T-helper 22 cell (primary cell): ENCODE measurements at places on chromosomes 6 and 20.

- DNase-seq, result no peak
Observed at GRCh38 chr20:10922506-10922905, 248.7 kb upstream of the JAG1 start.

DNA sequence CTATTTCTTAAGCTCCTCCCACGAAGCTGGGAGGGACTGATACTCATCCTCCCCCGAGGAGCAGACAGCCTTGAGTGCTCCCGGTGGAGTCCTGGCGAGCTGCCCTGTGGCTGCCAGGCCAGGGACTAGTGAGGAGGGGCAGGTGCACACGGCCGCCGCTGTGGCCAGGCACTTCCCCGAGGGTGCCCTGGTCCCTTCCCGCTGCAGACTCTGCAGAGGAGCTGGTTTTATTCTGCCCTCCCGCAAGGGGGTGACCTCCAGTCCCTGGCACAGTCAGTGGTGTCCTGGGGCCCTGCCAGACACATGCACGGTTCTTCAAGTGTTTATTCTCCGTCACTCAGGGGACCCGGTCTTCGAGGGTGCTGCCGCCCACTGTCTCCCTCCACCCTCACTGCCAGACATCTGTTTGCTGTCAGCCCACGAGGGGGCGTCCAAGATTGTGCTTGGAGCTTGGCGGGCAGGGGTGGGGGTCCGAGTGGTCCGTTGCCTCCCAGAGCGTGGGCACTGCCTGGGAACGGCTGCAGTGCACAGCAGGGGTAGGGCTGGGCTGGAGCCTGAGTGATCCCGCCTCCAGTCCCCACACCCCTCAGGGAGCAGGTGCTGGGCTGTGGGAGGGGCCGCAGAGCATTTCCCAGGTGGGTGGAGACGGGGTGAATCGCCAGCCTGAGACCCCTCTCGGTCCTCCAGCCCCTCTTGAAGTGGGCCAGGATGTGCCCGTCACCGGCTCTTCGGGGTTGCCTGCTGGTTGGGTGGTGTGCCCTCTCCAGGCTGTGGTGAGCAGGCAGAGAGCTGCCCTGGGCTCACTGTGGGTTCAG lies 3.1 kb upstream of the CABLES2 start:
- DNase-seq, result no peak

DNA sequence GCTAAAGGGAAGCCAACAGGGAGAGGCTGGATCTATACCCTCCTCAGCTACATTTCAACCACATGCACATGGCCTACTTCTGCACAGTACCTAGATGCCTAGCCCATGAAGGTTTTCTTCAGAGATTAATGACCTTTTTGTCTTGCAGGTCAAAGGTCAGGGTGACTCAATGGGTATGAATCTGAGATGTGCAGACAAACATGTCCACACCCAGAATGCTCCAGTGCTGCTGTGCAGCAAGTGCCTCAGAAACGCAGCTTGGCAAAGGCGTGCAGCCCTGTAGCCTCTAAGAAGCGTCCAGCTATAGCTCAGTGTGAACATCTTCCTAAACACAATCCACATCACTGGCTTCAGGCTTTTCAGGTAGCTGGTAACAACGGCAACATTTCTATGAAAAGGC lies 24.4 kb downstream of the MAP1LC3A start:
- DNase-seq, result no peak

GRCh38 chr20:6802227-6802626 lies 34.7 kb downstream of the BMP2 start:
- no peak for DNase-seq

- no peak for DNase-seq
Observed at GRCh38 chr6:30397697-30398096, 52.7 kb downstream of the RPP21 start.

GRCh38 chr6:133441491-133441890 lies 200.3 kb downstream of the EYA4 start:
- no peak for DNase-seq

DNA sequence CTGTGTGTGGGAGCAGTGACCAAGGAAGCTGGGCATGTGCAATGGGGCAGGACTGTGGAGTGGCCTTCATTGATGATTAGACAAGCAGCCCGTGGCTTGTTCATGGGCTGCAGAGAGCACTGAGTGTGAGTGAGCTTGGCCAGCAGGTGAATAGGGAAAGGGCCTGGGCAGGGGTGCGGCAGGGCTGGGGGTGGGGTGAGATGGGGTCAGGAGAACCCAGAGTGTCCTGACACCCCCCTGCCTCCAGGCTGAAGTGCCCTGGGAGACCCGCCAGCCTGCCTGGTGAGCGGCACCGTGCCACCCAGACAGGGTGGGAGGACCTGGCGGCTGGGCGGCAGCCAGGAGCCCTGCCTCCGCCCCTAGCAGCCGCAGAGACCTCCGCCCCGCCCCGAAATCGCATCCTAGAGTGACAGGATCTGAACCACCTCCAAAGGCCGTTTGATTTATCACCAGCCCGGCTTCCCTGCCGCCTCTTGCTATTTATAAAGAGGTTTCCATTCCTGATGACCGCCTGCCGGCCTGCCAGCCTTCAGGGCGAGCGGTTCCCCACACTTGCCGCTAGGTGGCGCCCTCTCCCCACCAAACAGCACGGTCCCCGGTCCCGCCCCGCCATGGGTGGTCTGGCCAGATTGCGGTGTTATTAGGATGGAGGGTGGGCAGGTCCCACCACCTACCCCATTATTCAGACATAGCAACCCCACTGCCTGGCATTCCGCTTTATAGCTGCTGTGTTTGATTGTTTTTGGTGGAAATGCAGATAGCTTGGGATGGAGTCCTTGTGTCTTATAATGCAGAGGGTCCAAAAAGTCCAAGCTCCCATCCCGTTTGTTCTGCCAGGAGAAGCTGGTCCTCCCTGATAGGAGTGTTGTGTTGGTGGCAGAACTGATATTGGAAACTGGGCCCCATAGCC lies 3.5 kb downstream of the MYLK2 start:
- peak; percentile 32 for DNase-seq
